Spinal cord (tissue), 10 donors: ENCODE measurements at places on chromosomes 3 and 15. TPM values are rescaled to one million over a fixed set of nuclear protein-coding genes. Genes with fewer than 3 reads are reported as not detected.

The GXYLT2 gene
- total RNA-seq: 30.9 TPM

The CHST13 gene
- not detected for total RNA-seq

The GOLGA8T gene
- total RNA-seq: 0.83 TPM

The TGM5 gene
- not detected for total RNA-seq

The VPS8 gene
- 81.2 TPM for total RNA-seq

The SCN5A gene
- 2.4 TPM for total RNA-seq

The P3H2 gene
- total RNA-seq: 7.5 TPM

The NUP210 gene
- total RNA-seq: 11.0 TPM

The C3orf70 gene
- 26.4 TPM for total RNA-seq

The ERC2 gene
- total RNA-seq: 24.0 TPM

The CCR2 gene
- total RNA-seq: 2.2 TPM

The ADAMTSL3 gene
- total RNA-seq: 25.2 TPM

The CA12 gene
- total RNA-seq: 7.5 TPM

The GOLGA8N gene
- total RNA-seq: 12.3 TPM

The PTH1R gene
- 7.8 TPM for total RNA-seq

The ARPP19 gene
- total RNA-seq: 156 TPM

The SNUPN gene
- 34.8 TPM for total RNA-seq

The CYP1A2 gene
- total RNA-seq: not detected

The VPS33B gene
- total RNA-seq: 7.9 TPM

The C2CD4B gene
- total RNA-seq: 5.6 TPM

The PLIN1 gene
- 0.89 TPM for total RNA-seq

The SLC6A11 gene
- total RNA-seq: 84.2 TPM

The GCSAM gene
- 0.17 TPM for total RNA-seq

The PLA2G4E gene
- not detected for total RNA-seq

The PLSCR5 gene
- total RNA-seq: 2.9 TPM

The CDC25A gene
- 7.4 TPM for total RNA-seq

The MAPKBP1 gene
- 32.7 TPM for total RNA-seq

The PLSCR2 gene
- 0.22 TPM for total RNA-seq

The SIN3A gene
- 40.6 TPM for total RNA-seq

The PRICKLE2 gene
- total RNA-seq: 51.3 TPM

The SERPINI2 gene
- total RNA-seq: 6.3 TPM

The ZCWPW2 gene
- total RNA-seq: 1.6 TPM

The DNAJC17 gene
- total RNA-seq: 12.8 TPM

The MESP2 gene
- not detected for total RNA-seq

The ETV5 gene
- 29.3 TPM for total RNA-seq

The CLRN1 gene
- not detected for total RNA-seq
